ENCODE measurements at places on chromosomes 2 and 18. TPM values are rescaled to one million over a fixed set of nuclear protein-coding genes. Genes with fewer than 3 reads are reported as not detected.

The RAB27B gene
- total RNA-seq = 0.44 TPM

DNA sequence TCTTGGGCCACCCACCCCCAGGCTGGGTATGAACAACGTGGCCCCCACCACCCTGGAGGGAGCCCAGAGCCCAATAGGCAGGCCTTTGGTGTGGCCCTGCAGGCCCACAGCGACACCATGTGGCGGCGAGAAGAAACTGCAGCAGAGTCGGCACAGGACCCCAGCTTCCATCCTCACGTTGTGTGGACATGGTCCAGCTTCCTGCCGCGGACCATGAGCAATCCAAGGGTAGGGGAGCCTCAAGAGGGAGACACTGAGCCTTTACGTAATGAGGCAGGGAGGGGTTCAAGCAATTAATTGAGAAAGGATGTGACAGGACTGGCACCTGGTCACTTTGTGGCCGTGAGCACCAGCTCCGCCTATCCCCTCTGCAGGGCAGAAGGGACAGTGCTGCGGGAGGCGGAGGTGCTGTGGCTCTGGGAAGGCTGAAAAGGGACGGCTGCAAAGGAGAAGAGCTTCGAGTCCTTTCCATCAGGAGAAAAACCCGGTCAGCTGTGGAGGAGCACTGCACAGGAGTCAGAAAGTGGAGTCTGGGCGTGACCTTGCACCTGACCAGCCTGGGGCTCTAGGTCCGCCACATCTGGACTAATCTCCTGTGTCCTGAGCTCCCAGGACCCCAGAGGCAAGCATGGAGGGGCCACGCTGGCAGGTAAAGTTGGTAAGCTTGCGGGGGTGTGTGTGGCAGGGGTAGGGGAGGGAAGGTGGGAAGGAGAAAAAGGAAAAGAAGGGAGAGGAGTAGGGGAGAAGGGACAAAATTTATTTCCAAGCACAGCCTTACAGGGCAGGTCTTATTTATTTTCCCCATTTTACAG, 44.9 kb downstream of the TMEM37 start:
- H3K36me3 ChIP-seq = no peaks in the 10 kb centered on the region
- H3K27me3 ChIP-seq = no peaks in the 10 kb centered on the region
- no peak overlapping the region for H3K4me3 ChIP-seq
- peak; percentile 59 for DNase-seq
- peak overlapping the region; percentile 50 for H3K27ac ChIP-seq

The CPO gene
- total RNA-seq = 0.47 TPM

The SERPINB12 gene
- total RNA-seq = not detected

The CNDP1 gene
- 0.59 TPM for total RNA-seq

DNA sequence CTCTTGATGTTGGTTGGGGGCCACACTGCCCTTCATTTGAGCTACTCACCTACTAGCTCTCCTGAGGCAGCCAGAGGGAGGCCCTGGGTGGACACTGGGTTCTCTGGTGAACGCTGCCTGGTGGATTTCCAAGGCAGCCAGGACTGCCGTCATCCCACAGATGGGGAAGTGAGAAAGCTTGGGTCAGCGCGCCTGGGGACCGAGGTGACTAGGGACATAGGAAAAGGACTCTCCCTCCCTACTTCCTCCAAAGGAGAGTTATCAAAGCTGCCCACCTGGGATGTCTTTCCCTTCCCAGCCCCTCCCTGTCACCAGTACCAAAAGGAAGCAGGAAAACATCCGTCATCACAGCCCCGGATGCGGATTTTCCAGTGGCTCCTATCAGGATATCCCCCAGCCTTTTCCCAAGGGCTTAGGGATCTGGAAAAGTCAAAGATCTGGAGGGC, 3.8 kb upstream of the SEMA4C start:
- no peak overlapping the region for H3K27ac ChIP-seq
- no peaks in the 10 kb centered on the region for H3K27me3 ChIP-seq
- H3K4me3 ChIP-seq = peak overlapping the region; percentile 71
- no peaks in the 10 kb centered on the region for H3K36me3 ChIP-seq
- peaks cover 55% of the 10 kb centered on the region for H3K4me1 ChIP-seq
- no peak for DNase-seq

DNA sequence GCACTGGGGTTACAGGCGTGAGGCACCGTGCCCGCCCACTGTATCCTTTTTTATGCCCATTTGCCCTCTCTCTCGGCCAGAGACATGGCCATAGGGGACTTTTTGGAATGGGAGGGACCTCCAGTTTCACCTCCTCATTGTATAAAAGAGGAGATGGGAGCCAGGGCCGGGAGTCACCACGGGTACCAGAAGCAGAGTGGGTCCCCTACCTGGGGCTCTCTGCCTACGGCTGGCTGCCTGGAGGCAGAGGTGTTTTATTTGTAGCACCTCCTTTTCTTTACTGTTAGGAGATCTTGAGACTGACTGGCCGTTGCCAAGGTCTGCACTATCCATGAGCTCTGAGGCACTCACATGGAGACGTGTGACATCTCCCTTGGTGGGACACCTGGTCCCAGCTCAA, 162.8 kb downstream of the LDLRAD4 start:
- H3K4me1 ChIP-seq = peaks cover 32% of the 10 kb centered on the region
- H3K36me3 ChIP-seq = no peaks in the 10 kb centered on the region
- no peak overlapping the region for H3K27ac ChIP-seq

DNA sequence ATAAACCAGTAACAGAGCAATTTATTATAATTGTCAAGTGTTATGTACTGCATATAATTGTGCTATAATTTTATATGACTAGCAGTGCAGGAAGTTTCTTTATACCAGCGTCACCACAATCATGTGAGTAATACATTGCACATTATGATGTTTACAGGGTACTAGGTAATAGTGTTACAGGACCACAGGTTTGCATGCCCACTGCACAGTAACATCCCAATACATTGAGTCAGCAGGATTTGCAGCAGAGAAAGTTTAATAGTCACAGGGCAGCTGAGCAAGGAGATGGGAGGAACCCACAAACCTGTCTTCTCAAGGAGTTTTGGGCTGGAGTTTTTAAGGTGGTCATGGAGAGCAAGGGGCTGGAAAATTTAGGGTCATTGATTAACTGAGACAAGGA, 1042.9 kb upstream of the ACVR2A start:
- H3K4me1 ChIP-seq = no peaks in the 10 kb centered on the region
- no peaks in the 10 kb centered on the region for H3K36me3 ChIP-seq
- no peaks in the 10 kb centered on the region for H3K27me3 ChIP-seq
- no peak for DNase-seq
- H3K4me3 ChIP-seq = no peak overlapping the region
- no peak overlapping the region for H3K27ac ChIP-seq

DNA sequence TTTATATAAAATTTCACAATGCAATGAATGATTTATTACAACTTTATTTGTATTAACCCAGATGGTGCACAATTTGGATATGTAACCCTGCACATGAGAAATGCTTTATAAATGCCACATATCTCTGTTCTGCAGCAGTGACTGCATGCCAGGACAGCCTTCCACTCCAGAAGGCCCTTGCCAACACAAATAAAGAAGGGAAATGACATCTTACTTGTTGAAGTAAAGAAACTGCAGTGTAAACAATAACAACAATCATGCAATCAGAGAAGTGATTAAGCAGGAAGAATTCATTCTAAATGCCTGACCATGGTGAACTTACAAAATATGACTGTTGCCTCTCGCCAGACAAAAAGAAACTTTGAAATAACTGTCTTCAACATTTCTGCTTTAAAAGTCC, 129.9 kb upstream of the CHST9 start:
- DNase-seq = no peak
- no peaks in the 10 kb centered on the region for H3K4me1 ChIP-seq
- H3K36me3 ChIP-seq = peaks cover 3% of the 10 kb centered on the region
- H3K4me3 ChIP-seq = no peak overlapping the region
- H3K27ac ChIP-seq = no peak overlapping the region

The KLHL14 gene
- 2.4 TPM for total RNA-seq

GRCh38 chr18:44855681-44856080, 175.0 kb downstream of the SETBP1 start:
- no peak for DNase-seq
- H3K4me1 ChIP-seq = peaks cover 13% of the 10 kb centered on the region
- H3K27ac ChIP-seq = no peak overlapping the region
- no peak overlapping the region for H3K4me3 ChIP-seq
- H3K27me3 ChIP-seq = no peaks in the 10 kb centered on the region
- H3K36me3 ChIP-seq = peaks cover 7% of the 10 kb centered on the region

DNA sequence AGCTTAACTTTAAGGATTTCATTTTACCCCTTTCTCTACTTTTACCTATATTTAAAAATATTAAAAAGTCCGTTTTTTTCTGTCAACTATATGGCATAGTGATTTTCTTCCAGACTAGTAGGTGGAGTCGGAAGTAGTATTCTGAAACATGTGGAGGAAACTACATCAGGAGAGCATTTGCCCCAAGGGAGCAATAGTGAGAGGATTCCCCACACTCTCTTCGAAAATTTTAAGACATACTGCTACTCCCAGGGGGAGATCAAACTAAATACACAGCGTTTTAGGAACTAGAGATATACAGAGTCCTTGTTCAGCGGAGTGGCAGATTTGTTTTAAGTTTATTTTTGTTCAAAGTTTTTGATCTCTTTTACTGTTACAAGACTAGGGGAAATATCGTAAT, 40.6 kb downstream of the METAP1D start:
- no peak overlapping the region for H3K4me3 ChIP-seq
- peaks cover 19% of the 10 kb centered on the region for H3K4me1 ChIP-seq
- H3K27ac ChIP-seq = no peak overlapping the region
- H3K27me3 ChIP-seq = no peaks in the 10 kb centered on the region

GRCh38 chr2:129733041-129733440, 246.4 kb upstream of the RAB6C start:
- no peak overlapping the region for H3K27ac ChIP-seq
- H3K4me1 ChIP-seq = peaks cover 5% of the 10 kb centered on the region
- H3K4me3 ChIP-seq = no peak overlapping the region
- no peaks in the 10 kb centered on the region for H3K27me3 ChIP-seq
- DNase-seq = no peak

DNA sequence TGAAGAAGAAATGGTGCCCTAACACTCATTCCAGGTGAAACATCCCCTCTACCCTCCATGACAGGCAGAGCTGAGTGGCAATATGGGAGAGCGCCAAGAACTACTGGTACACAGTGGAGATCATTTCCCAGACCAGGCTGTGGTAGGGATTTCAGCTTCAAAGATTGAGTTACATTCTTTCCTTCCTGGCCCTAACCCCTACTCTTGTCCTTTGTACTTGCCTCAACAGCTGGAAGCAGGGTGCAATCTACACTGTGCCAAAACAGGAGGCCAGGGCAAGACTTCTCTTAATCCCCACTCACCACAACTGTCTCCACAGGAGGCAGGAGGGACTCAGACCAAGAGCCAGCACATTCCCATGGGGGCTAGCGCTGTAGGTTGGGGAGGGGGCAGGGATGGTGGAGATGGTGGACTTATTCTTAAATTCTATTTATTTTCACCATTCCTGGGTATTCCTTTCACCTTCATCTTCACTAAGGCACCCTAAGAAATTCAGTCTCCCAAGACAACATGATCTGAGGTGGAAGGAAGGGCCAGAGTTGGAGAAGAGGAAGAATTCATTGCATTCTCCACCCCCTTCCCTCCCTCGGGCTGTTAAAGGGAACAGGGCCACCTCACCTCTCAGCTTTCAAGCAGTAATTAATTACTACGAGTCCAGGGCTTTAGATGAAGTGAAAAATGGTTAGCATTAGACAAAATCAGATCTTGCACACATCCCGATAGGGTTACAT, 65.9 kb downstream of the AAK1 start:
- H3K27ac ChIP-seq = no peak overlapping the region
- H3K4me3 ChIP-seq = no peak overlapping the region
- peaks cover 2% of the 10 kb centered on the region for H3K36me3 ChIP-seq
- peaks cover 28% of the 10 kb centered on the region for H3K4me1 ChIP-seq
- DNase-seq = no peak

GRCh38 chr18:74257083-74257482, 34.7 kb downstream of the CYB5A start:
- no peak overlapping the region for H3K27ac ChIP-seq
- peaks cover 8% of the 10 kb centered on the region for H3K36me3 ChIP-seq
- no peaks in the 10 kb centered on the region for H3K27me3 ChIP-seq
- no peak for DNase-seq
- peaks cover 27% of the 10 kb centered on the region for H3K4me1 ChIP-seq

GRCh38 chr2:106562268-106563186, 75.4 kb downstream of the CD8B2 start:
- H3K27ac ChIP-seq = no peak overlapping the region
- H3K4me1 ChIP-seq = peaks cover 10% of the 10 kb centered on the region
- no peak overlapping the region for H3K4me3 ChIP-seq
- H3K36me3 ChIP-seq = peaks cover 3% of the 10 kb centered on the region
- peaks cover 2% of the 10 kb centered on the region for H3K27me3 ChIP-seq

DNA sequence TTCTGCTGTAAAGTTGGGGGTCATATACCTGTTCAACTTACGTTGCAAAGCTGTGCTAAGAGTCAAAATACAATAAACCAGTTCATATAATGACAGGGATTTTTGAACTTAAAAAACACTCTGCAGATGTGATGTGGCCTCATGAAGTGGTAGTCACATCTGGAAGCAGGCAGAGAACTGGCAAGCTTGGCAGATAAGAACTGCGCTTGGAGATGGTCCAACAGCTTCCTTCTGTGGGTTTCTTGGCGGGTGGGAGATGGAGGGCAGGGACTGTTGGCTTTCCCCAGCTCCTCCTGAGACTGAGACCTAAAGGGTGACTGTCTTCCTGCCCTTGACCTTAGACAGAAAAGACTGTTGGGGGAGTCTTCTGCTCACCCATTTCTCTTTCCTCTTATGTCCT, 140.4 kb downstream of the CTIF start:
- H3K27ac ChIP-seq = no peak overlapping the region
- H3K36me3 ChIP-seq = peaks cover 2% of the 10 kb centered on the region
- H3K4me1 ChIP-seq = peaks cover 30% of the 10 kb centered on the region

DNA sequence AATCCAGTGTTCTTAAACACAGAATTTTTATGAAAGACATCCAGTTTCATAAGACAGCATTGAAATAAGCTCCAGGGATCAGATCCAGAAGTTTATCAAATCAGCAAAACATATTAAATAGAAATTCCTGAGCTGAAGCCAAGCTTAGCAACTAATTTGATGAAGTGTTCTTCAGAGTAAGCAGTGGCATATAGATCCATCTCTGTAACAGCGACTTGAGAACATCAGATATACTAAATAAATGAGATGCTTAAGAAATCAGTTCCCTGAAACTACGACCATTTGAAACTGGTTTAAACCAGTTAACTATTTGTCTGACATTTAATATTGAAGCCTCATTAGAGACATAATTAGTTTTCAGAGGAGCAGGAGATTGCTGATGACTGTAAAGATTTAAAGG, 34.1 kb downstream of the PPP1R1C start:
- peaks cover 9% of the 10 kb centered on the region for H3K36me3 ChIP-seq
- no peak overlapping the region for H3K4me3 ChIP-seq
- no peak for DNase-seq
- no peaks in the 10 kb centered on the region for H3K27me3 ChIP-seq

The CCDC68 gene
- total RNA-seq = not detected

DNA sequence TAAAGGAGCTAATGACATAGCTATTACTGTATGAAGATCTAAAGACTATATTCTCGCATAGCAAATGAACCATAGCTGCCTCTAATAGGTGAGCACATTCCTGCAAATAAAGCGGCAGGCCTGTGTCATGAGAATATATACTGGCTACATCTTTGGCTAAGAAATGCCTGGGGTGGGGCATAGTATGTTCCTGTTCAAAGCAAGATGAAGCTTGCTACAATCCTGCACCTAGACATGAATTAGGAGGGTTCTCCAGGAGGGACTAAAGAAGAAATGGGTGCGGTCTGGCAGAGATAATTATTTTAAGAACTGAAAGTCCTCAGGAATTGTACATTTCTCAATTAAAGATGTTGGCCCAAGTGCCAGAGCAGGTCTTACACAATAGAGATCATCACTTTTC, 46.8 kb upstream of the PLA2R1 start:
- no peak for DNase-seq
- no peaks in the 10 kb centered on the region for H3K27me3 ChIP-seq
- H3K4me1 ChIP-seq = peaks cover 16% of the 10 kb centered on the region
- no peak overlapping the region for H3K27ac ChIP-seq

GRCh38 chr2:170512266-170512665, 202.9 kb upstream of the SP5 start:
- peak overlapping the region; percentile 13 for H3K27ac ChIP-seq
- no peak for DNase-seq
- H3K27me3 ChIP-seq = no peaks in the 10 kb centered on the region
- H3K36me3 ChIP-seq = no peaks in the 10 kb centered on the region
